ENCODE measurements at places on chromosomes 3 and 15.

GRCh38 chr3:178419071-178419470 is 117.2 kb upstream of the KCNMB2 start:
- no peak for DNase-seq

- DNase-seq = no peak
Measured at GRCh38 chr3:53989946-53990345, 98.3 kb upstream of the SELENOK start.

DNA sequence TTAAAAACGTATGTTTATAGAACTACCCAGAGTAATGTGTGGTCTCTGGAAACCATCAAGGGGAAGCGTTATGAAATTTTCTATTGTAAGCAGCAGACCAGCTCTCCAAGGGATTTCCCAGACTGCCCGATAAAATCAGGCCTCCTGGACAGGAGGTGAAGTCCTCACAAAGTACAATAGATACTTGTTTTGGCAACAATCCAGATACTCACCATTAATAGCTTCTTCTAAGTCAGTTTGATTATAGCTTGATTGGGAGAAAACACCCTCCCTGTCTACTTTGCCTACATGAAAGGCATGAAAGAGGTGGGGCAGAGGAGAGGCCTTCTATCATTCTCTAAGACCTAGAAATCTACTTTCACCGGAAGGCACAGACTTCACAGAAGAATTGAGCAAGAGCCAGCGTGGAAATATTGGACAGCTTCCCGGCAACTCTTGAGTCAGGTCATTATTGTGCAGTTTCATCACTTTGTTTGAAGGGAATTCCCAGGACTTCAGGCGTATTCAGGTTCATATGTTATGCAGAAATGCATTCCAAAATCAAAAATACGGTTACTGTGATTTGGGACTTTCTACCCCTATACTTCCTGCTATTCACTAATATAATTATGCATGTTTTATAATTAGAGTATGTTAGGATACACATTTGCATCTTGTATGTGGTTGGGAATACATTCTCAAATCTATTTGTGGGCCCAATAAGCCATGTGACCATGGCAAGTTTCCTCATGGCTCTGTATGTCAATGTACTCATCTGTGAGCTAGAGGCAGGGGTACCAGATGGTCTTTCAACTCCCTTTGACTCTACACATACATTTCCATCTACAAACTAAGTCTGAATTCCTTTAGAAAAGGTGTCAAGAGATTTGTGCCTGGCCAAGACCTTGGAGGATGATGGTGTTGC is 103.5 kb downstream of the CD47 start:
- DNase-seq = no peak

- no peak for DNase-seq
Measured at GRCh38 chr15:50225057-50225456, 40.5 kb downstream of the HDC start.

DNA sequence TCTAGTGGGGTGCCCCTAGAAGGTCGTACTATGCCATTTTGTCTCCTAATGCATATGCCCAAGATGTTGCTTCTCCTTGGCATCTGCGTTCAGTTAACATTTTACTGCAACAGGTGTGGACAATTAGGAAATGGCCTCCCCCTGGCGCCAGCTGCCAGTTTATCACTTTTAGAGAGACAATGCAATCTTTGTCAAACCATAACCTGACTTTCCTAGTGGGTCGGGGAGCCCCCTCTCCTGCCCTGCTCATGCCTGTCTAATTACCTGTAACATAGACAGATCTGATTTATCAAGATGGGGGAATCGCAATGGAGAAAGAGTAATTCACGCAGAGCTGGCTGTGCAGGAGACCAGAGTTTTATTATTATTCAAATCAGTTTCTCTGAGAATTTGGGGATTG is 353.7 kb upstream of the SGO1 start:
- no peak for DNase-seq

GRCh38 chr15:71683411-71684274 is 126.7 kb upstream of the NR2E3 start:
- DNase-seq = no peak
